ENCODE measurements at places on chromosomes 16 and 17. TPM values are rescaled to one million over a fixed set of nuclear protein-coding genes. Genes with fewer than 3 reads are reported as not detected.

The SLC9A5 gene
- total RNA-seq: 1.4 TPM

The NEK8 gene
- total RNA-seq: 3.0 TPM

The TRPV2 gene
- total RNA-seq: 19.3 TPM

The SLC43A2 gene
- 19.6 TPM for total RNA-seq

All from spinal cord (tissue), 10 donors.